Activated CD8-positive, alpha-beta memory T cell treated with anti-CD3 and anti-CD28 coated beads for 1 hour (primary cell): ENCODE measurements at places on chromosomes 13 and 19.

DNA sequence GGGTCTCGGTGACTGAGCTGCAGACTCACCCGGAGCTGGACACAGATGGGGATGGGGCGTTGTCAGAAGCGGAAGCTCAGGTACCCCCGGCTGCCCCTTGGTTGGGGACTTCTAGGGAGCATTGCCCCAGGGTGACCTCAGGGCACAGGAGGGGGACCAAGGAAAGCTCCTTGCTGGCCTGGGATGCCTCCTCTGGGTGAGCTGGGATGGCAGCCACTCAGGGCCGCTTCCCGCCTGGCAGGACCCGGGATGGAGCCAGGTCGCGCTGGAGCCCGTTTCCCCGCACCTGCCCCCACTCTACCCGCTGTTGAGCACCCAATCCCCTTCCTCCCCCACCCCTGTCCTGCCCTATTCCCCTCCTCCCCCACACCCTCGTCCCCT lies 10.8 kb downstream of the PRKCSH start:
- DNase-seq: no peak

DNA sequence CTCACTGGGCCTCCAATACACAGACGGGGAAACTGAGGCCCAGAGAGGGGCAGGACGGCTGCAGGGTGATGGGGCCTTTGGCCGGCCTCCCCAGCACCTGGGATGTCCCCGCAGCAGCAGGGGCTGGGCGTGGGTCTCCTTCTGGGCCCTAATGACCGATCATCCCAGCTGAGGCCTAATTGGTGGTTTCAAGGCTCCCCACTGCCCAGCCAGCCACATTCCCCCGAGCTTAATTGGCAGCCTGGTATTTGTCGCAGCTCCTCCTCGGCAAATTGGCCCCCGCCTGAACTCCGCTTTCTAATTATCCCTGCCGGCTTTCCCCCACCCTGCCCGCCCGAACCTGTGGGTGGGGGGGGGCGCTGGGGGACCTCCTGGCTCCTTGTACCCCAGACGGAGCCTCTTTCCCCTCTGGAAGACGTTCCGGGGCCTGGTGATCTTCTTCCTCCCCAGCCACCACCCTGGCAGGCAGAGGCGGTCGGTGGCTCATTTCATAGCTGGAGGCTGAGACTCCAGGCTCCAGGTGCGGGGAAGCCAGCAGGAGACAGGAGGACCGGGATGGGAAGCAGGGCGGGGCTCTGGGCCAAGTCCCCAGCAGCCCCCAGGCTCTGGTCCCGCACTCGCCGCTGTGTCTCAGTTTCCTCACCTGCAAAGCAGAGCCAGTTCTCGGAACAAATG lies 27.2 kb upstream of the WDR18 start:
- no peak for DNase-seq

- DNase-seq: no peak
Measured at GRCh38 chr13:102309110-102309509, 92.7 kb downstream of the FGF14 start.

- DNase-seq: no peak
Measured at GRCh38 chr13:62294244-62294643, 878.6 kb upstream of the PCDH20 start.
